ENCODE measurements at places on chromosomes 5 and 9. TPM values are rescaled to one million over a fixed set of nuclear protein-coding genes. Genes with fewer than 3 reads are reported as not detected.

ENTPD8 gene
- 0.12 TPM for total RNA-seq

DNA sequence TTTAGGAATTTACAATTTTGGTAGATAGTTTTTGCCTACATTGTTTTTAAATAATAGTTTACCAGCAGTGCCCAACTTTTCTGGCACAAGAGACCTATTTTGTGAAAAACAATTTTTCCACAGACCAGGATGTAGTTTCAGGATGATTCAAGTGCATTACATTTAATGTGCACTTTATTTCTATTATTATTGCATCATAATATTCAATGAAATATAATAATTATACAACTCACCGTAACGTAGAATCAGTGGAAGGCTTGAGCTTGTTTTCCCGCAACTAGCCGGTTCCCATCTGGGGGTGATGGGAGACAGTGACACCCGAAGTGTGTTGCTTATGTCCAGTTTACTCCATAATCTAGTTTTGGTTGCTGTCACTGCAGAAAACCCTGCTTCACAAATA lies 3.5 kb upstream of the HNRNPA0 start:
- peaks cover 10% of the 10 kb centered on the region for H3K4me1 ChIP-seq
- H3K27me3 ChIP-seq = peaks cover 15% of the 10 kb centered on the region
- H3K4me3 ChIP-seq = peak overlapping the region; percentile 67
- peaks cover 5% of the 10 kb centered on the region for H3K36me3 ChIP-seq
- DNase-seq = no peak

SPINK4 gene
- not detected for total RNA-seq

- no peak overlapping the region for H3K27ac ChIP-seq
- no peak for DNase-seq
- H3K27me3 ChIP-seq = no peaks in the 10 kb centered on the region
- H3K4me1 ChIP-seq = no peaks in the 10 kb centered on the region
- no peak overlapping the region for H3K4me3 ChIP-seq
Measured at GRCh38 chr9:135551031-135551430, 5.1 kb downstream of the OBP2A start.

GRCh38 chr9:86675805-86676204 lies 271.5 kb downstream of the GAS1 start:
- peaks cover 21% of the 10 kb centered on the region for H3K4me1 ChIP-seq
- no peaks in the 10 kb centered on the region for H3K36me3 ChIP-seq

GRCh38 chr9:95434116-95435073 lies 82.4 kb downstream of the PTCH1 start:
- no peak for DNase-seq
- no peak overlapping the region for H3K4me3 ChIP-seq
- peaks cover 14% of the 10 kb centered on the region for H3K36me3 ChIP-seq
- peaks cover 16% of the 10 kb centered on the region for H3K4me1 ChIP-seq
